H1 (cell line): ENCODE measurements at places on chromosomes 12 and 14. TPM values are rescaled to one million over a fixed set of nuclear protein-coding genes. Genes with fewer than 3 reads are reported as not detected.

The ERBB3 gene
- total RNA-seq: 49.2 and 52.4 TPM in 2 replicates

The SIRT4 gene
- 2.3 and 4.1 TPM in 2 replicates for total RNA-seq

DNA sequence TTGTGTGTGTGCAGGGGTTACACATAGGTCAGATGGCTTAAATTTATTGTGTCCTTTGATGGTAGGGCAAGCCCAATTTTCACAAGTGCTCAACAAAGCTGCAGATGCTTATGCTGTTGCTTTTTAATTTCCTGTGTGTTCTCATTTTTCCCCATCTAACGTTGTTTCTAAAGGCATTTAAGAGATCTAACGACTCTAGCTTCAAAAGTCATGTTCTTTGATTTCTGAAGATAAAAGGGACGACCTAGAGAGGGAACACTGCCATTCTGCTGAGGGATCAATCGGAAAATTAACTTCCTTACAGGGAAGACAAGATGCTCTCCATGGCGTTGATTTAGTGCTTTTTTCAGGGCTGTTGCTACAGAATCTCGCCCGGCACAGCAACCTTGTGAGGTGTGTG, 79.0 kb upstream of the GNG2 start:
- no peak overlapping the region for H3K4me3 ChIP-seq
- H3K27me3 ChIP-seq: no peaks in the 10 kb centered on the region
- no peaks in the 10 kb centered on the region for H3K4me1 ChIP-seq
- H3K27ac ChIP-seq: no peak overlapping the region
- H3K36me3 ChIP-seq: no peaks in the 10 kb centered on the region
- no peak for DNase-seq

DNA sequence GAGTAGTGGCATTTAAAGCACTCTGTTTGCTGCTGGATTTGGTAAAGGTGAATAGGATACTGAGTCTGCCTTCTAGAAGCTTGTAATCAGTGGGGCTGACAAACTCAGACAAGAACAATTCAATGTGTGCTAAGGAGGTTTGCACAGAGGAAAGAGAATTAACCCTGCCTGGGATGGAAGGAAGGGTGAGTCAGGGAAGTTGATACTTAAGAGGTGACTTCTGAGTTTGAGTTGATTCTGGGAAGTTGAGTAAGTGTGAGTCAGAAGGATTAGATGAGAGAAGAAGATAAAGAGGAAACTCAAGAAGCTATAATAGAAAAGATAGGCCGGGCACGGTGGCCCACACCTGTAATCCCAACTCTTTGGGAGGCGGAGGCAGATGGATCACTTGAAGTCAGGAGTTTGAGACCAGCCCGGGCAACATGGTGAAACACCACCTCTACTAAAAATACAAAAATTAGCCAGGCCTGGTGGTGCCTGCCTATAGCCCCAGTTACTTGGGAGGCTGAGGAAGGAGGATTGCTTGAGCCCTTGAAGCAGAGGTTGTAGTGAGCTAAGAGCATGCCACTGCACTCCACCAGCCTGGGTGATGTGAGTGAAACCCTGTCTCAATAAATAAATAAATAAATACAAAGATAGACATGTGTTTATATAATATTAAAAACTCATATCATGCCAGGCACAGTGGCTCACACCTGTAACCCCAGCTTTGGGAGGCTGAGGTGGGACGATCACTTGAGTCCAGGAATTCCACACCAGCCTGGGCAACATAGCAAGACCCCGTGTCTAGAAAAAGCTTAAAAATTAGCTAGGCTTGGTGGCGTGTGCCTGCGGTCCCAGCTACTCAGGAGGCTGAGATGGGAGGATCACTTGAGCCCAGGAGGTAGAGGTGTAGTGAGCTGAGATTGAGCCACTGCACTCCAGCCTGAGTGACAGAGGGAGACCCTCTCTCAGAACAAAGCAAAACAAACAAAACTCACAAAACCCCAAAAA, 126.8 kb upstream of the CPM start:
- DNase-seq: no peak
- H3K4me3 ChIP-seq: no peak overlapping the region
- no peaks in the 10 kb centered on the region for H3K27me3 ChIP-seq
- H3K4me1 ChIP-seq: no peaks in the 10 kb centered on the region
- H3K27ac ChIP-seq: no peak overlapping the region

- no peaks in the 10 kb centered on the region for H3K36me3 ChIP-seq
- H3K4me3 ChIP-seq: no peak overlapping the region
- no peaks in the 10 kb centered on the region for H3K27me3 ChIP-seq
Observed at GRCh38 chr12:14395074-14395778, 29.7 kb downstream of the ATF7IP start.
